ENCODE measurements at places on chromosomes 1 and 21.

DNA sequence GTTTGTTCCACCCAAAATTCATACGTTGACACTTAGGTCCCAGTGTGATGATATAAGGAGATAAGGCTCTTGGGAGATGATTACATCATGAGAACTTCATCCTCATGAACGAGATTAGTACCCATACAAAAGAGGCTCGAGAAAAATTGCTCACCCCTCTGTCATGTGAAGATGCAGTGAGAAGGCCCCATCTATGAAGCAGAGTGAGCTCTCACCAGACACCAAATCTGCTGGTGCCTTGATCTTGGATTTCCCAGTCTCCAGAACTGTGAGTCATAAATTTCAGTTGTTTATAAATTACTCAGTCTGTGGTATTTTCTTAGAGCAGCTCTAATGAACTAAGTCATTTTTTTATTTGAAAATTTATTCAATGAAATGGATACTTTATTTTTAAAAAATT lies 42.6 kb upstream of the USP25 start:
- no peak for DNase-seq

DNA sequence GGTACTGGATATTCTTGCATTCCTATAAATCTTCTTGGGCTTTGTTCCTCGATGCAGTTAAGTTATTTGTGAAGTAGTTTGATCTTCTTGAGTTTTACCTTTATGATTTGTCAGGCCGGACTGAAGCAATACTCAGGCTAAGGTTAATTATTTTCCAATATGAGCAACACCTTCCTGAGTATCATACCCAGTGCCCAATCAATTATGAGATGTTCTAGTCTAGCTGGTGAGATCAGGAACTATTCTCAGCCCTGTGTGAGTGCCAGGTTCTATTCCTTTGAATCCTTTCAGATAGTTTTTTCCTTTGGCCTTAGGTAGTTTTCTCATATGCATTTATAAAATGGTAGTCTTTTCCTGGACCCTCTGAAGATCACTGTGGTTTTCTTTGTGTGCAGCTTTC lies 92.5 kb downstream of the SCMH1 start:
- no peak for DNase-seq

DNA sequence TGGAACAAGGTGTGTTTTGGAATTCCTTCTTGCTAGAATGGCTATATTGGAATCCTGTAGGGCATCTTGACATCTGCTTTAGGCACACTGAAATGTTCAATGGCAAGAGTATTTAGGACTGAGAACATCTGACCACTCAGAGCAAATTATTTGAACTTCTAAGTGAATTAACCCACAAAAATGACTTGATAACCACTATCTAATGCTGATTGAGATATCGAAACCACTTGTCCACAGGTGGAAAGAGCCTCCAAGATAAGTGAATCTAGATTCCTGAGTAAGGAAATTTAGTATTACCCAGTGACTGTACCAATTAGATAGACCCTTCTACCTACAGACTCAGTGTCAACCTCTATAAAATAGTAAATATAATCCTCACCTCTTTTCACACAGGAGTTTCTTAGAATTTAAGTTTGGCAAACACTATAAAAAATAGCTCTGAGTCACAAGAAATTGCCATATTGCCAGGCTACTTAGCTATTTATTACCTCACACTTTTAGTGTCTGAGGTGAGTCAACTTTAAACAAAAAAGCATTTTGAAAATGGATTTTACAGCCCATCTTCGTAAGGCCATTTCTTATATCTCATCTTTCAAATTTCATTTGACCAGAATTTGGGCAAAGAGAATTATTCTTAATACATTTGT lies 421.8 kb downstream of the PTBP2 start:
- DNase-seq, result no peak

GRCh38 chr1:111227851-111228747 lies 586 bp downstream of the CHI3L2 start:
- no peak for DNase-seq

- DNase-seq, result no peak
Observed at GRCh38 chr21:27036736-27037301, 69.9 kb upstream of the ADAMTS5 start.

DNA sequence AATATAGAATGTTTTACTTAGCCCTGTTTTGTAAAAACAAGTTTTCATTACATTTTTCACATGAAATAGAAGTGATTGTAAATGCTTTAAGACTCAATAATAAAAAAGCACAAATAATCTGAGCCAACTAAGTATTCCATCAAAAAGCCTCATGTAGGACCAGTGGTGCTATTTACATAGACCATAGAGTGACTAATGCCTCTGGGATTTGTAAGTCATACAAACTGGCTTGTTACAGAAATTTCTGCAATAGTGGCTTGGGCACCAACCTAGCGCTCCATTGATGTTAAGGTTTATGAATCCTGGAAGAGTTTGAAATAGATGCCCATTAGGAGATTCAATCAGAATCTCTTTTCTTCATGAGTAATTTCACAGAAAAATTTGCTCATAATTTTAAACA lies 31.9 kb downstream of the ZMYM1 start:
- no peak for DNase-seq

GRCh38 chr21:43895196-43895595 lies 30.2 kb downstream of the AGPAT3 start:
- no peak for DNase-seq

- no peak for DNase-seq
Observed at GRCh38 chr1:113812661-113813135, 422 bp upstream of the RSBN1 start.

- DNase-seq, result no peak
Observed at GRCh38 chr1:193590102-193590501, 403.7 kb upstream of the B3GALT2 start.

- DNase-seq, result no peak
Observed at GRCh38 chr21:39613041-39613934, 548 bp downstream of the B3GALT5 start.

- no peak for DNase-seq
Observed at GRCh38 chr1:241215203-241215602, 141.8 kb downstream of the RGS7 start.

- DNase-seq, result no peak
Observed at GRCh38 chr21:45308194-45309068, 20.7 kb upstream of the POFUT2 start.

- DNase-seq, result no peak
Observed at GRCh38 chr1:197285526-197286205, 17.6 kb downstream of the CRB1 start.

DNA sequence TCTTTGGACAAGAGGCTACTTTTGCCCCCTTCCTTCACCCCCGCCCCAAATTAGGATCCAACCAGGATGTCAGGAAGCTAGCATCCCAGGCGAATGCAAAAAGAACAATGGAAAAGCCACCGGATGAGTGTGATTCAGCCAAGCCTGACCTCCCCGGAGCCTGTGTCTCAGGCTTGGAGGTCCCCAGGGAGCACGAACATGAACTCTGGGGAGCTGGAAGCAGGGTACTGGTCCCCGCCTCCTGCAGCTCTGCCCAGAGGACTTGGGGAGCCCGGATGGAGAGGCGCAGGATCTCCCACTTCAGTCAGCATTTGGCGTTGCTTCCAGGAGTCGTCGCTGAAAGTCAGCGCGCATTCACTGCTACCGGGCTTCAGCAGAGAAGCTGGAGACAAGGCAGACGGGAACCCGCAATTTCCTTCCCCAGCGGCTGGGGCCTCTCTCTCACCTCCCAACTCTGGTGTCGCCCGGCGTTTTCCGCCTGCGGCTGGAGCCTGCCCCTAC lies 1.8 kb upstream of the TBX15 start:
- DNase-seq, result no peak

- no peak for DNase-seq
Observed at GRCh38 chr1:211715971-211716370, 40.5 kb upstream of the NEK2 start.

GRCh38 chr1:65910432-65910831 lies 117.7 kb downstream of the PDE4B start:
- no peak for DNase-seq

GRCh38 chr1:4344065-4344732 lies 310.2 kb upstream of the AJAP1 start:
- no peak for DNase-seq

GRCh38 chr1:97783751-97784150 lies 137.1 kb downstream of the DPYD start:
- DNase-seq, result no peak

DNA sequence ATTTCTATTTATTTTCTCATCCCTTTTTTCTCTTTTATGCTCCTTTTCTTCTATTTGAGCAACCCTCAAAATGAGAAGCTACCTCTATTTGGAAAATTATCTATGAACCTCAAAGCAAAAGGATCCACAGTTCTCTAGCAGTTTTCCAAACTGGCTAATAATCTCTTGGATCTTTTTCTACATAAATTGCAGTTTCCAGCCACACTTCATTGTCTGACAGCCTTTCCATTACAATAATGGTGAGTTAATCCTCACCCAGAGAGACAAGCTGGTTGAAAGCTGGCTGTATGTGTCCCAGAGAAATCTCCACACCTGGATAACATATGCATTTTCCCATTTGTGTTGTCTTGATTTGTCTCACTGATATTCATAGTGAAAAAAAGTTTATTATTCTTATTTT lies 16.5 kb upstream of the HSD17B7 start:
- DNase-seq, result no peak

DNA sequence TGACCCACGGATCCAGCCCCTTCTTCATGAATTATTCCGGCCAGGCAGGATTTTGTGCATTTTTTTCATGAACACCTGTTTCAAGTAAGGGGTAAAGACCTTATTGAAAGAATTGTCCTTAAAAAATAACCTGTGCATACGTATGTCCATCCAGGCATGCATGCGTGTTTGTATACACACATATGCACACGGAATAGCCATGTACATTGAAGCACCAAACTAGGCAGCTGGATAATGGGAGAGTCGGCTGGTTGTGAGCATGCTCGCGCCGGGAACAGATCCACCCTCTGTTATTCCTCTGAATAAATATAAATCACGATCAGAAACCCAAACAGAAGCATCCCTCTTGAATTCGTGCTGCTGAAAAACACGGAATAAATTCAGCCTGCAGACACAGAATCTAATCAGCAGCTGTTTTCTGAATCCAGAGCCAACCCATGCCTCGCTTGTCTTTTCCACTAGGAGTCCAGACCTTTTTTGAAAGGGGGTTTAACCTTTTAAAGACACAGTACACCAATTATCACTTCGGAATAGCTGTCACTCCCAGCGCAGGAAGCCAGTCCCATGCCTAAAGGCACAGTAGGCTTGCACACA lies at the start of gene HIVEP3:
Gene HIVEP3, minus strand, starts transcription at position 473 of the 594 bp plus-strand sequence.
- DNase-seq, result no peak

DNA sequence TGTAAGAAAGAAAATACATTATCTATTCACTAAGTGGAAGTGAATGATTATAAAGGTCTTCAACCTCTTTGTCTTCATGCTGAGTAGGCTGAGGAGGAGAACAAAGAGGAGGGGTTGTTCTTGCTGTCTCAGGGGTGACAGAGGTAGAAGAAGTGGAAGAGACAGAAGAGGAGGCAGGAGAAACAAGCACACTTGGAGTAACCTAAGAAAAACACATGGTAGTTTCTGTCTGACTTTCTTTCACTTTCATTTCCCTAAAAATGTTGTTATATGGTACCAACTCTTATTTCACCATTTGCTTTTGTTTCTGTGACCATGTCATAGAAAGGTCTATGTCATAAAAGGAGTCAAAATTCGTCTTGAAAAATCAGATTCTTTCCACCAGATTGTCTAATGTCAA lies 696.6 kb upstream of the BRINP3 start:
- no peak for DNase-seq

DNA sequence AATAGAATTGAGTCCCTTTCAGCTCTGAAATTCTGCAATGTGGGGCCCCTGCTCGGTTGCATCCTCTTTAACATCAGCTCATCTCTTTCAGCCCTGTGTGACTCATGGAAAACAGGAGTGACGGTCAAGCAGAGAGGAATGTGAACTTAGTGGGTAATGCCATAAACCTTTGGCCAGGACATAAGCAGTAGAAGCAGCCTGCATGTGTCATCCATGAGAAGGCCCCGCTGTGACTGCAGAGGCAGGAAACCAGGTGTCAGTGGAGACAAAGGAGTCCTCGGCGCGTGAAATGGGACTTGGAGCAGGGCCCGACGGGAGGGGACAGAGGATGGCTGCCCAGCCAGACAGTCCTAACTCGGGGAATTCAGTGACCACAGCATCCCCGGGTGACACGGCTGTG lies 21.1 kb upstream of the EPHB2 start:
- DNase-seq, result no peak

- DNase-seq, result no peak
Observed at GRCh38 chr1:186960861-186961260, 132.1 kb downstream of the PLA2G4A start.

GRCh38 chr1:116373431-116374352 lies 648 bp downstream of the ATP1A1 start:
- peak; percentile 34 for DNase-seq

GRCh38 chr1:181490276-181490675 lies 7.0 kb downstream of the CACNA1E start:
- DNase-seq, result no peak

DNA sequence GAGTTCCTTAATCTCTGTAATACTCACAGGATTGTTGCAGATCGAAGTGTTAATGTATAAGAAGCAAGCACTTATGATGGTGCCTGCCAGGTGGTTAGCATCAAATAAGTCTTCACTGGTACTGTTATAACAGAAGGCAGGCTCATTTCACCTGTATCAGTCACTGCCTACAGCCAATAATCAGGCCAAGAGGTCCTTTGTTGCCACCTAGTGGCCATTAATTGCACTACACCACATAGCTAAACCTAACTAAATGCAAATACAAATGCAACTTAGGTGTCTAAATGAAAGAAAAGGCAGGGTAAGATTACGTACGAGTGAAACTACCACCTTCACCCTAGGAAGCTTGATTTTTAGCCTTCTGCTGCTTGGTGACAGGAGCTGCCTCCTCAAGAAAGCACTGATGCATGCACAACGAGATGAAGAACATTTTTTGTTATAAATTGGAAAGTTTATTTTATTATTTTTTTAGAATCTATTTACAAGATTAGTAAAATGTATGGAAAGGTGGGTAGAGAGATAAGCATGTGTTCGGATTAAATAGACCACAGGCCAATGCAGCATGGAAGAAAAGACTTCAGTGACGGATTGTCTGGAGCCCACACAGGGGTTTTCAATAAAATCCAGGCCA lies 334.8 kb upstream of the CAMK1G start:
- DNase-seq, result peak; percentile 2

DNA sequence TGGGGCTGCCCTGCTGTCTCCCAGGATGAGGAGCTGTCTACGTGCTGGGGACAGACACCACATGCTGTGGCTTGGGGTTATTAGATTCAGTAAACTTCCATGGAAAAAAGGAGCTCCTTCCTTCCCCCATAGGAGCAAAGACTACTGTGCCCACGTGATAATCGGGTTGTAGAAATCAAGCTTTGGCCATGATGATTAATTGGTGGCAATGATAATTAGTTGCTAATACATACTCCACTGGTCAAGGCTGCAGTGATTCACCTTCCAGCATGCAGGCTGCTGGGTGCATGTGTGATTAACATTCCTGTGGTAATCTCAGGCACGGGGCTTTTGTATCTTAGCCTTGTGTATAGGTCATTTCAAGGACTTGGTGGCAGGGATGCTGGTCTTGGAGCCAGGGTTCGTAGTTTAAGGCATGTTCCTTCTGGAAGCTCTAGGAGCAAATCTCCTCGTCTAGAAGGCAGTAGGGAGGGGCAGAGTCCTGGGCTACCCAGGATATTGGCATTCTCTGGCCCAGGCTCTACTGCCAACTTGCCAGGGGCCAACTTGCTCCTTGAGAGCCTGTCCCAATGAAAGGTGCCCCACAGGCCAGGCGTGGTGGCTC lies 41.4 kb downstream of the TMCO4 start:
- DNase-seq, result no peak

GRCh38 chr1:26848941-26849774 lies 13.8 kb upstream of the SFN start:
- no peak for DNase-seq

GRCh38 chr1:87928623-87929022 lies 599.9 kb downstream of the LMO4 start:
- no peak for DNase-seq
